ENCODE measurements at places on chromosomes 1 and 21. TPM values are rescaled to one million over a fixed set of nuclear protein-coding genes. Genes with fewer than 3 reads are reported as not detected.

DNA sequence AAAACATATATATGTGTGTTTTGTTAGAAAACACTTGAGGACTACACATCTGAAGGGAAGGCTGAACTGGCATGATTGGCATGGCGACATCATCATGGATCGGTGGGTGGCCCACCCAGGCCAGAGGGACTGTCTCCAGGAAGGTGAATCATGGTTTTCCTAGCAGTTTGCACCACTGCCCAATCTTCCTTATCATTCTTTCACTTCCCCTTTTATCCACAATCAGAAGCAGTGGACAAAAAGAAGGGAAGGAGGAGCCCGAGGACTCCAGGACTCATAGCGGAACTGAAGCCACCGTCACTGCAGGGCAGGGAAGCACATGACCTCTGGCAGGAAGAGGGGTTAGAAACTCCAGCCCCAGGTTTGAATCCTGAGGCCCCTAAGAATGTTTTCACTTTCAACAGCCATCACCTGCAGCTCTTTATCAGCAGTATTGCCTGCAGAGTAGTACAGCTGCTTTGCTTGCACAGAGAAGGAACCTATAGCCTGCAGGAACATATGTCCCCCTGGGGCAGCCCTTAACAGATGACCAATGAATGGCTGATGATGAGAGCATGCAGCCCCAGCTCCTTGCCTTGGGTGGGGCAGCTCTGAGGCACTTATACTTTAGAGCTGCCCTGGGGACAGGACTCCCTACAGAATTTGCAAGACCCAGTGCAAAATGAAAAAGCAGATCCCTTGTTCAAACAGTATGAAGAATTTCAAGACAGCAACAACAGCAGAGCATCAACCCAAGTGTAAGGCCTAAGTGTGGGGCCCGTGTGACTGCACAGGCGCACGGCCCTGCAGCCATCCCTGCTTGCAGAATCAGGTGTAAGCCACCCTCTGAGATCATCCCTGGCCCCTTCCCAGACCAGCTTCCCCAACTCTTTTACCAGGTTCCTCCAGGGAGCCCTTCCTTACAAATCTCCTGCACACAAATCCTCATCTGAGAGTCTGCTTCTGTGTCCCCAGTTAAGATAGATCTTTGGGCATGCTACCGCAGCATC is 241.8 kb upstream of the IRF2BP2 start:
- DNase-seq, result peak; percentile 52

DNA sequence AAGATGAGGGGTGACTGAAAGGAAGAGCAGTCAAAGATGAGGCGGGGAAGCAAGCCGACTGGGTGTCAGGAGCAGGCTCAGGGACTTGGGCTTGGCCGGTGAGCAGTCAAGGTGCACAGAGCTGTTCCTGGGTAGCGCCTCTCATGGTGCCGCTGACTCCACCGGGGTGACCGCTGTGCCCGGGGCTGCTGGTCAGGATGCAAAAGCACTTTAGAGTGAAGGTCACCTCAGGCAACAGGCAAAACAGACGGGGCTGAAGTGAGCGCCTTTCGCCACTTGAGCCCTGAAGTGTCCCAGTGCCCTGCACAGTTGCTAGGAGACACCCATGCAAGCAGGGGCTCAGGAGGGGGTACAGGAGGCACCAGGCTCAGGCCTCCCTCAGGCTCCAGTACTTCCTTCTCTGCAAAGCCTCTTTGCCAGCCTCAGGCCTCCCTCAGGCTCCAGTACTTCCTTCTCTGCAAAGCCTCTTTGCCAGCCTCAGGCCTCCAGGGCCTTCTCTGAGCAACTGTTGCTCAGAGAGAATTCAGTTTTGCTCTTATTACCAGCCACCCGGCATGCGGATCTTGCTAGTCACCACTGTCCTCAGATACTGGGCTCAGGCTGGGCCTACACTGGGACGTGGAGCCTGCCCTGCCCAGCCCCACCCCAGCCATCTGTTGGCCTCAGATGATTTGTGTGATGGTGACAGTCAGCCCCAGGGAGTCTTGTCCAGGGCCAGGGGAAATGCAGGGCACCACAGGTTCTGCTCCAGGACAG is 99.7 kb upstream of the IRF2BP2 start:
- DNase-seq, result peak; percentile 51

DNA sequence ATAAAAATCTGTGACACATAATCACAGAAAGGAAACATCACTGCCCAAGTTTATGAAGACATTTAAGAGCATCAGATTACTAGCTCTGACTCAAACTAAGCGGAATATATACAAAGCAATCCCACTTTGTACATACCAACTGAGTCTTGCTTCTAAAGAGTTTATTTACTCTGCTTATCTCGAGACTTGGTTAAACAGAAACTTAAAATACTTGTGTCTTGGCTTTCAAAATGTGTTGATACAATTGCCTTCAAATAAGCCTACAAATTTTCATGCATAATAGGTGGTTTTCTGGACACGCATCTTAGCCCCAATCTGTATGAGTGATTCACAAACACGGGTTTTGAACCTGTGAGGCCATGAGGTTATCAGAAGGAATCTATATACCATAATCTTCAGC is 21.0 kb downstream of the CD160 start:
- peak; percentile 54 for DNase-seq

DNA sequence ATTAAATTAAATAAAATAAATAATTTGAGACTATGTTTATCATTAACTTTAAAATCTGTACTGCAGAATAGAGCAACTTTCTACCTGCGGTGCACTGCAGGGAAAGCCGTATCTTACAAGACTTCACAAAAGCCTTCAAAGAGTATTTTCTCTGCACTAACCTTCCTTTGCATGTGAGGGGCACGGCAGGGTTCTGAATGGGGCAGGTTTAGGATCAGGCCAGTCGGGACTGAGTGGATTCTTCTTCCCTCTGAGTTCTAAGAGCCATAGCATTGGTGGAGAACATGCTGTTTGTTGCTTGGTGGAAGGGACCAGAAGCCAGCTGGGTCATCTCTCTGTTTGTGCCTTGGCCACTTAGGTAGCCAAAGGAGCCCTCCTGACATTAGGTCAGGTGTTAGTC is 55.2 kb upstream of the LGALS8 start:
- DNase-seq, result no peak

DNA sequence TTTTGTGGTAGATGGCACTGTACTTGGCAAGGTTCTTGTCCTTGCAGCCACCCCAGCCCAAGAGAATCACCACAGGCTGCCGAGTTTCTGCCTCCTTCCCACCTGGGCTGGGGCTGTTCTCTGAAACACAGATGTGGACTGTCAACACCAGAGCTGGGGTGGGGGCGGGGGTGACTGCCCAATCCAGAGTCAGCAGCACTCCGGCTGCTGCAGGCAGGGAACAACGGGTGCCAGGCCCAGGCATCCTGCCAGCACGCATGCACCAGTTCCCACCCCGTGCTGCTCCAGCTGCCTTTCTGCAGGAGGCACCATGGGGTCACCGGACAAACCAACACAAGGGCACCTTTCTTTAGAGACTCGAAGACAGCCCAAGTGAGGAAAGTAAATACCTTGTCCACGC is 14.1 kb downstream of the TMEM53 start:
- DNase-seq, result peak; percentile 89

- DNase-seq, result no peak
Observed at GRCh38 chr1:228022571-228023293, 15.9 kb downstream of the WNT3A start.

GRCh38 chr1:95023399-95024043 is 49.2 kb downstream of the ALG14 start:
- no peak for DNase-seq

GRCh38 chr1:23496490-23497181 is 12.7 kb upstream of the ASAP3 start:
- DNase-seq, result no peak

GRCh38 chr1:200317236-200317635 is 92.6 kb downstream of the ZNF281 start:
- peak; percentile 28 for DNase-seq

DNA sequence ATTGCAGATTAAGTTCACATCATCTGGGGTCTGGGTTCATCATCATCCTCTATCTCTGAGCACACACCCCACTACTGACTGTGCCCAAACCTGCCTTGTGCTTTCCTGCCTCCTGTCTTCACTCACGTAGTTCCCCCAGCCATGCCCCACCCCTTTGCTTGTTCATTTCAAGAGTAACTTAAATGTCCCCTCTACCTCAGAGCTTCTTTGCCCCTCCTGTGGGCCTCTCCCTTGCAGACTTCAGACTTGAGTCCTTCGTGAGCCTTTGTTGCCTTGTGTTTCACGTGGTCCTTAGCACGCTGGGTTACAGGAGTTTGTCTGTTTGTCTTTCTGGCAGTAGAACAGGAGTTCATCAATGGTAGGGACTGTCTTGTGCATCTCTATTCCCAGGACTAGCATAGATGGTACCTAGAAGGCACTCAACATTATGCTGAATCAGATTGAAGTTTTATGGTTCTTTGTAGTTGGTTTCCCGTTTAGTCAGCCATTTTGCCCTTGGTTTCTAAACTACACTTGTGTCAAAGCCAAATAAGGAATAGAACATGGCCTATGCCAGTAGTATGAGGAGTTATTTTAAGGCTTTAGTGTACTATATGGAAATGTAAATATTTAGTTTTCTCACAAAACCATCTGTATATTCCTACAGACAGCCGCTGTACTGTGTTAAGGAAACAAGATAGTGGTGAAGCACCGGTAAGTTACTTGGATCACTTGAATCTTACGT is 86.2 kb downstream of the TTC3 start:
- DNase-seq, result peak; percentile 35

DNA sequence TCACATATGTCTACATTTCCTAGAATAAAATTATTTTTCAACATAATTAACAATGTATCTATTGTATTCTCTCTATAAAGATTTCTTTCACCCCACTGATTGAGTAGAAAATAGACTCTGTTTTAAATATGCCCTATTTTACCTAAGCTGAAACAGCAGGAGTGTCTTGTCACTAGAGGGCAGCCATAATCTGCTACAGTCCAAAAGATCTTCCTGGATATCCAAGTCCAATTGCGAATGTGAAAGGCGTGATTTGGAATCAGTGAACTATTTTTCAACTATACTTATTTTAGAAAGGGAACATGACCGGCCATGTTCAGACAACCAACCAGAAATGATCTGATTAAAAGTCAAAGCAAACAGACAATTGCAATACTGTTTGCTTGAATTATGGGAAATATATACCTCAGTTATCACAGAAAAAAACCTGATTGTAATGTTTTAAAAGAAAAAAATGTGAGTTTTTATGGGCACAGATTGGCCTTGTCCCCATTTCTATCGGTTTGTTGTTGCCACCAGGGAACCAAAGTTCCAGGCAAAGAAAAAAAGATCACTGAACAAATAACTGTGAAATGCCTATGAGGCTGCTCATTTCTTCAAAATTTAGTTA is 1211.0 kb upstream of the ADGRL4 start:
- no peak for DNase-seq

GRCh38 chr1:55916907-55917306 is 662.5 kb downstream of the PLPP3 start:
- DNase-seq, result no peak

DNA sequence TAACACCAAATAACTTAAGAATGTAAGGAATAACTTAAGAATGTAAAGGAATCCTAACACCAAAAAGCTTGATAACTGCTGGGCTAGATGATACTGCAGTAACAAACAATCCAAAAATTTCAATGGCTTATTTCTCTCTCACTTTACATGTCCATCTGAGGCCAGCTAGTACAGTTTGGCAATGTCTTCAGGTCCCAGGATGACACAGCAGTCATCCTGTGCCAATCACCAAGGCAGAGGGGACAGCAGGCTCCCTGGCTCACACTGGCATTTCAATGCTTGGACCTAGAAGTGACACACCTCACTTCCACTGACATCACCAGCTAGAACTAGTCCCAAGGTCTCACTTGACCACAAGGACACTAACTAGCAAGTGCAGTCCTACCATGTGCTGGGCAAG is 15.3 kb downstream of the DNAJC11 start:
- no peak for DNase-seq

- DNase-seq, result peak; percentile 91
Observed at GRCh38 chr1:212488436-212489283, 55.9 kb downstream of the NENF start.

- peak; percentile 52 for DNase-seq
Observed at GRCh38 chr1:35708441-35708921, 10.2 kb downstream of the C1orf216 start.

GRCh38 chr1:216528816-216529215 is 105.6 kb upstream of the USH2A start:
- peak; percentile 82 for DNase-seq

DNA sequence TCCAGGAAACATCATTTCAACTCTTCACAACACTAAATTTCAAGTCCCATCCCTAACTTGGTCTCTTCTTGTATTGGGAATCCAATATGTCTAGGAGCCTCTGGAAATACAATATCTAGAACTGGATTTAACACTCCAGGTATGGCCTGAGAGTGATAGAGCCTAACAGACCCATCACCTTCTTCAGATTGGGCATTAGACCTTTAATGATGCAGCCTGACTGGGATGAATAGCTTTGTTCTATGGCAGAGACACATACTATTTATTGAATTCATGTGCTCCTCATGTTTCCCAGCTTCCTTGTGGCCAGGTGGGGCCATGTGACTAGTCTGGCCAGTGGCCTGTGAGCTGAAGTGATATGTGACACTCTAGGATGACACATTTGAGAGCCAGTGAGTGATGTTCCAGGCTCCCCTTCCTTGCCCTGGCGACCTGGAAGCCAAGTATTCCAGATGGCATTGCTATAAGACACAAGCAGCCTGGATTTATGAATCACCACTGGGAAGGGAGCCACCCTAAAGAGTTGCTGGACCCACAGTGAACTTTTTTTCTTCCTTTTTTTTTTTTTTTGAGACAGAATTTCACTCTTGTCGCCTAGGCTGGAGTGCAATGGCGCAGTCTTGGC is 31.0 kb upstream of the POU3F1 start:
- DNase-seq, result no peak

DNA sequence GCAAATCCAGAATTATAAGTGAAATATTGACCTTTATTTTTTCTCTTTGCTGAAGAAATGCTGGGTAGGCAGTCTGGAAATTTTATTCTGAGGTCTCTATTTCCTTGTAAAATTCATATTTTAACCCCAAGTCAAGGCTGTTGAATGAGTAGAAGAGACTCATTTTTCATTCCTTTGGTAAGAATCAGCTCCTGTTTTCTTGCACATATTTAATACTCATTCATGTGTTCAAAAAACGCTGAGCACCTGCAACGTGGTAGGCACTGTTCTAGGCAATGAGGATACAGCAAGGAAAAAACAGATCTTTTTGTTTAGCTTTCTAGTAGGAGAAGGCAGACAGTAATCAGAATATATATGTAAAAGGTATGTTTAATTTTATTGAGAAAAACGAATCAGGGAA is 1.5 kb downstream of the PRKAA2 start:
- DNase-seq, result no peak

DNA sequence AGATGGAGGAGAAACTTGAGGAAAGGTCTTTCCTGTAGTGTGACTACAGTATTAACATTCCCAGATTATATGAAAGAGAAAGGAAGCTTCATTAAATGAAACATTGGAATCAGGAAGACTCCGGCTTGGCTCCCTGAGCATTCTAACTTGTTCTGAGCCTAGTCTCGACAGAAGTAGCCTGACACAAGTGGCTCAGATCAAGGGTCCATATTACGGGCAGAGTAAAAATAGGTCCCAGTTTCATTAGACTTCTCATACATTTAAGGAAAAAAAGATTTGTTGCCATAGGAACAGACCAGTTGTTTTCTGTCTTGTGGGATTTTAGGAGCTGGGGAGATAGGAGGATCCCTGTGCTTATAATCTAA is 12.8 kb downstream of the SMAP2 start:
- DNase-seq, result no peak

The TRIM63 gene
- total RNA-seq, result 0.37 TPM

The ALPL gene
- not detected for total RNA-seq

The C1QB gene
- 187 TPM for total RNA-seq

The HIVEP3 gene
- 2.9 TPM for total RNA-seq

The FAAH gene
- total RNA-seq, result 419 TPM

The EDN2 gene
- total RNA-seq, result 16.5 TPM

The NMNAT2 gene
- total RNA-seq, result 0.58 TPM

The URB1 gene
- total RNA-seq, result 15.4 TPM

The TNFRSF4 gene
- total RNA-seq, result not detected

The PLA2G5 gene
- 9.4 TPM for total RNA-seq

Data from stomach (tissue), 19 donors.